GM10248 (cell line): ENCODE measurements at places on chromosomes 12 and 14.
A peak's percentile ranks its signal among the peaks of the same experiment; 100 is the strongest.

- no peak for DNase-seq
Measured at GRCh38 chr14:89264196-89264800, 152.7 kb downstream of the FOXN3 start.

- no peak for DNase-seq
Measured at GRCh38 chr12:65656891-65657351, 167.4 kb upstream of the HMGA2 start.

GRCh38 chr12:76586764-76587395, 27.3 kb upstream of the OSBPL8 start:
- DNase-seq, result peak; percentile 20

GRCh38 chr14:66652525-66653106, 144.7 kb downstream of the GPHN start:
- no peak for DNase-seq

- no peak for DNase-seq
Measured at GRCh38 chr12:45598761-45599160, 130.7 kb upstream of the ARID2 start.

DNA sequence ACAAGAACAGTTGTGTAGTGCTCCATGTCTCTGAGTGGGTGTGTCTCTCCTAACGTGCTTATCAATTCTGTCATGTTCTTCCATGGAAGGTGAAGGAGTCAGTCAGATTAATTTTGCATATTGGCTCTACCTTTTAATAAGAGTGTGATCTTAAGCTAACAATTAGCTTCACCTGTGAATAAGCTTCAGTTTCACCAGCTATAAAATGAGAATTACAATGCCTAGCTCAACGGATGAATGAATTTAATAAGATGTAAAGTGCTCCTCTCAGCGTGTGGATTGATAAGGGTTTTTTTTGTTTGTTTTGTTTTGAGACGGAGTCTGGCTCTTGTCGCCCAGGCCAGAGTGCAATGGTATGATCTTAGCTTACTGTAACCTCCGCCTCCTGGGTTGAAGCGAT, 32.7 kb downstream of the CCDC175 start:
- DNase-seq, result no peak

DNA sequence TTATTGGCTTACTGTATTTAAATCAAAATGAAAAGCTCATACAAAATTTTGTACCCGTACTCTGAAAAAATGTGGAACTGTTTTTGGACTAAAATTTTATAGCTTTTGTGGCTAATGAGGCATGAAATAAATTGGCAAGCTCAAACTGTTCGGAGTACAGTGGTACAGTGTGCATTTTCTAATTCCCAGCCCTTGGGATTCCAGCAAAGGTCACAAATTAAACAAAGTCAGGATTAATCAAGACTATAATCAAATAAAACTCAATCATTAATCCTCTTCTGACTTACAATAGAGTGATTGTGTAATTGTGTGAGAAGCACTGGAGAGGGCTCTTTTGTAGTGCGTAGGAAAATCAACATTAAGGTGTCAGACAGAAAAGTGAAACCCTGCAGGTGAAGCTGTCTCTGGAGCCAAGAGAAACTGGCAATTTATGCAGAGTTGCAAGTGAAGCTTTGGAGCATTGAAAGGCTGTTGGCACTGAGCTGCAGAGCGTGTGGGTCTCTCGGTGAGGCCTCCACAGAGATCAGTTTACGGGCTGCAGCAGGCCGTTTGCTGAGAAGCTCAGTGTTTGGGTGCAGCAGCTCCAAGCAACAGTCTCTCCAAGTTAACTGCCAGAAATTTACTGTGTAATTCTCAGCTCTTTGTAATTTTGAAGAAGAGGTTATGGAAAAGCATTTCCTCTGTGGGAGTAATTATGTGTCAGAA, 275.9 kb downstream of the FBXL14 start:
- DNase-seq, result no peak

GRCh38 chr12:115456946-115457689, 773.1 kb upstream of the TBX3 start:
- DNase-seq, result no peak
